ENCODE measurements at places on chromosomes 12 and 14.

GRCh38 chr12:118606690-118607089 lies 230.3 kb downstream of the SUDS3 start:
- no peak for DNase-seq

DNA sequence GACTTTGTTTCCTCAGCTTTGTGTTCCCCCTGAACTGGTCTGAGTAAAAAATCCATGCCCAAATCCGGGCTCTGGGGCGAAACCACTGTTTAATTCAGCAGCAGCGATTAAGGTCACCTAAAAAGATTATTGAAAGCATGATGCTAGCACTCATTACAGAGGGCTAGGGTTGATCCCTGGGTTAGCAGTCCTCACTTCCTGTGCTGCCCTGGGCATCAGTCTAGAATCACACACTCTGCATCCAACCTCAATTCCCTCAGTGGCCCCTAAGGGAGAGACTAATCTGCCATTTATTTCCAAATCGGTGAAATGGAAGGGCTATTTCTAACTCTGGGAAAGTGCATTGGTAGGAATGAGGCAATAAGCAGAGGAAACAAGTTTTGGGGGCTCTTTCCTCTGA lies 107.2 kb downstream of the BTG1 start:
- no peak for DNase-seq

DNA sequence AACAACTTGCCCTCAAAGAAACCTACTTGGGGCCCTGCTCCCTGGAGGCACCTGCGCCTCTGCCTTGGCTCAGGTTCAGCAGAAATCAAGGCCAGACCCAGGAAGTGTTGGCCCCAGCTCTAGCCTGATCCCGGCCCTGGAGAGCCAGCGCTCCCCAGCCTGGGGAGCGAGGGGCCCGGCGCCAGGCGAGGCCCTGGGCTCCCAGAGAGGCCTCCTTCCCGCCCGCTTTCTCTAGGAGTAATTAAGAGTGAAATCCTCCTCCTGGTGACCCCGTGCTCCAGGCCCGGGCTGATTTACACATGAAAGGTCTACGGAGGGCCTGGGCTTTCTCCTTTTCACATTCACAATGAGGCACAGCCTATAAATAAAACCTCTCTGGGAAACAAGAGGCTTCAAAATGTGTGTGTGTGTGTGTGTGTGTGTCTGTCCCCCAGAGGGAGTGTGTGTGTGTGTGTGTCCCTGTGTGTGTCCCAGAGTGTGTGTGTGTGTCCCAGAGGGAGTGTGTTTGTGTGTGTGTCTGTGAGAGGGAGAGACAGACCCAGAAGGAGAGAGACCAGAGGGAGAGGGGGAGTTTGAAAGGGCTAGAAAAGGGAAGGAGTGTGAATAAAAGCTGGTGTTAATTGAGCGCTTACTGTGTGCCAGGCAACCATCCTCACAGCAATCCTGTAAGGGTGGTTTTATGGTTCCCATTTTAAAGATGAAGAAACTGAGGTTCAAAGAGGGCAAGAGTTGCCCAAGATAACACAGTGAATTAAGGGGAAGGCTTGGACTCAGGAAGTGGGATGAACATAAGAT lies 23.8 kb upstream of the COX6A1 start:
- no peak for DNase-seq

GRCh38 chr14:54762296-54762695 lies 140.3 kb downstream of the GCH1 start:
- no peak for DNase-seq

- no peak for DNase-seq
Observed at GRCh38 chr14:64053694-64054669, 201.2 kb downstream of the SYNE2 start.

DNA sequence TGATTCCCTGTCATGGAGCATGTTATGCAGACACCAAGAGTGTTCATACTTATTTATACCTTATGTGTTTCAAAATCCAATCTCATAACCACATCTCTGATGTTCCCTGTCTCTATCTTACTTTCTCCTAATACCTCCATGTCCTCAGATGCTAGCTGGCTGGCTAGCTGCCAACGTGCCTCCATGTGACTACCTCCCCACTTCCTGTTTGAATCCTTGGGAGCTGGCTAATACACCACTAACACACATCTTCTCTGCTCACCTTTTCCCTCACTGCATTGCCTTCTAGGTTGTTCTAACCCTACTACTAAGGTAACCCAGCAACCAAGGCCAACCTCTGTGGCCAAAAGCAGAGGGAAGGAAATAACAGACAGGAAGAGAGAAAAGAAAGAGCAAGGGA lies 27.3 kb downstream of the TTC5 start:
- no peak for DNase-seq

DNA sequence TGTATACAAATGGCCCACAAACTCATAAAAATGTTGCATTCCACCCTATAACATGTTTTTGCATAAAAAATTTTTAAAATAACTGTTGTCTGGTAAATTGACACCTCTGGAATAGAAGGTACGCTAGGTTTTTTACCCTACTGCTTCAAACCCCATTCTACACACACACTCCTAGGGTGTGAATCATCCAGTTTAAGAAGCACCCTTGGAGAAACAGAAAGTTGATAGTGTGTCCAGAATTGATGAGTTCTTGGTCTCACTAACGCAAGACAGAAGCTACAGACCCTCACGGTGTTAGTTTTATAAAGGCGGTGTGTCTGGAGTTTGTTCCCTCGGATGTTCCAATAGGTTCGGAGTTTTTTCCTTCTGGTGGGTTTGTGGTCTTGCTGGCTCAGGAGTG lies 158.5 kb downstream of the KLRB1 start:
- DNase-seq: no peak

- DNase-seq: peak; percentile 38
Observed at GRCh38 chr12:78888568-78888967, 24.0 kb downstream of the SYT1 start.

GRCh38 chr12:53036802-53037201 lies 13.1 kb upstream of the TNS2 start:
- no peak for DNase-seq

DNA sequence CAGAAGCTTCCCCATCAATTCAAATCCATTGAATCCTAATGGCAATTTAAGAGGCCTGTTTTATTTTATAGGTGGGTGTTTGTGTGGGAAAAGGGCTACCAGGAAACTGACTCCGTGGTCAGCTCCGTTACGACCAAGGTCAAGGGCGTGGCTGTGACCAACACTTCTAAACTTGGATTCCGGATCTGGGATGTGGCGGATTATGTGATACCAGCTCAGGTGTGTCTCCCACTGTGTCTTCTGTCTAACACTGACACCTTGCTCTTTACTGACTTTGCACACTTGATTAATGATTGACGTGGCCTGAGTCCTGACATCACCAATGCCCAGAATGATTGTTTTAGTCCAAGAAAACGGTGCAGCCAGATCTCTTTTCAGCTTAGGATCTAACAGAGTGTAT lies 7.1 kb downstream of the P2RX4 start:
- no peak for DNase-seq

GRCh38 chr12:43776498-43776897 lies 17.7 kb downstream of the IRAK4 start:
- no peak for DNase-seq

DNA sequence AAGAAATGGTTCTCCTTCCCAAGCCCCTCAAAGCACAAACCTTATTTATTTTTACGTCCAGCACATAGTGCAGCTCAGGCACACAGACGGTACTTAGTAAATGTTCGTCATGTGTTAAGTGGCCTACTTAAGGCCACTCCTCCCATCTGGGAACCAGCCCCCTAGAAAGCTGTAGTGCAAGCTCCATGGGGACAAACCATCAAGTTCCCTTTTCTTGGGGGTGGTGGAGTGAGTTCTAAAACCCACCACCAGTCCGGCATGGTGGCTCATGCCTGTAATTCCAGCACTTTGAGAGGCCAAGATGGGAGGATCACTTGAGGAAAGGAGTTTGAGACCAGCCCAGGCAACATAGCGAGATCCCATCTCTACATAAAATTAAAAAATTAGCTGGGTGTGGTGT lies 49.4 kb downstream of the PITPNM2 start:
- DNase-seq: no peak

- no peak for DNase-seq
Observed at GRCh38 chr14:37623971-37624370, 28.5 kb downstream of the TTC6 start.

GRCh38 chr14:22163051-22163450 lies 426.0 kb downstream of the DAD1 start:
- no peak for DNase-seq

- DNase-seq: no peak
Observed at GRCh38 chr12:23760495-23760894, 189.0 kb downstream of the SOX5 start.

GRCh38 chr12:112686373-112686772 lies 105.2 kb upstream of the RPH3A start:
- DNase-seq: no peak

GRCh38 chr12:104464899-104465298 lies 8.2 kb downstream of the CHST11 start:
- no peak for DNase-seq

- DNase-seq: no peak
Observed at GRCh38 chr12:10621278-10621677, 7.9 kb upstream of the MAGOHB start.

GRCh38 chr12:104710940-104711689 lies 247.0 kb downstream of the SLC41A2 start:
- no peak for DNase-seq

GRCh38 chr12:5012337-5012736 lies 31.3 kb upstream of the KCNA5 start:
- no peak for DNase-seq

DNA sequence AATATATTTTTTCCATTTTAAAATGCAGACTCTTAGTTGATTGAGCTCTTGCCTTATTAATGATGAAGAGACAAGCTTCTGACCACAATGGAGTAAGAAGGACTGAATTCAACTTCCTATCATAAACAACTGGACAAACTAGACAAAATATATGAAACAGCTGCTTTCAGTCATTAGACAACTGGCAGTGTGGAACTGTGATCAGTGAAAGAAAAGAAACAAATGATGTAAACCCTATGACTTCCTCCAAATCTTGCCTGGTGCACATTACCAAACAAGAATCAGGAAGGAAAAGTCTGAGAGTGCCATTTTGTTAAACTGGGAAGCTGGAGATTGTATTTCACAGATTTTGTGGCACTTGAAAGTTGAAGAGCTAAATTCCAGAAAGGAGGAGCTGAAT lies 154.7 kb upstream of the ATXN7L3B start:
- DNase-seq: no peak

- no peak for DNase-seq
Observed at GRCh38 chr12:107511292-107511691, 174.3 kb upstream of the PWP1 start.

Data from GDM1 (cell line).